ENCODE measurements at places on chromosomes 5 and 9.
A peak's percentile ranks its signal among the peaks of the same experiment; 100 is the strongest.

DNA sequence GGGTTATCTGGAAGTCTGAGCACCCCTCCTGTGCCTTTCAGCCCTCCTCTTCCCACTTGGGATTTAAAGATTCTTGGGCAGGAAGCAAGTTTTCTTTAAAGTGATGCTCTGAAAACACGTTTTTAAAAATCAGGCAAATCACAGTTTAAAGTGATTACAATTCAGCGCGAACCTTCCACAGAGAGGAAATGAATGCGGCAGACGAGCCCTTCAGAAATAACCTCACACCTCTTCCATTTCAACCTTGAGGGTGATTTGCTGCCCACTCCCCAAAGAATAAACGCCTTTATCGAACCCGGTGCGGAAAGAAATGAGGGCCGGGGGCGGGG lies 2.3 kb upstream of the EFNA5 start:
- DNase-seq, result no peak

DNA sequence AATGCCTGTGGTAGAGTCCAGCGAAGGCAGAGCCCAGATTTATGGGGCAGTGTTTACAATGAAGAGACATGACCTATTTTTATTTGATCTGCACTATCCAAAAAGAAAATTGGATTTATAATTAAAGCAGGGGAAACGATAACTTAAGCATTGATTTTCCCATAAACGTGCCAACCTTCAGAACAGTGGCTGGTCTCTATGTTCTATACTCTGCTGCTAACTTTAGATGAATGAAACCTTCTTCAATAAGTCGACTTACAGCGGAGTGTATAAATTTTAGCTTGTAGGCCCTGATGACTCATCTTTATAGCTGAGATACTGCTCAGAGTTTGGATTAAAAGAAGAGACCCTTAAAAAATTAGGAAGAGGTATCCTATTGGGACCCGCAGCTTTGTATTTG lies 452.6 kb downstream of the TLR4 start:
- DNase-seq, result no peak

GRCh38 chr5:154129921-154130320 lies 60.6 kb upstream of the GALNT10 start:
- no peak for DNase-seq

DNA sequence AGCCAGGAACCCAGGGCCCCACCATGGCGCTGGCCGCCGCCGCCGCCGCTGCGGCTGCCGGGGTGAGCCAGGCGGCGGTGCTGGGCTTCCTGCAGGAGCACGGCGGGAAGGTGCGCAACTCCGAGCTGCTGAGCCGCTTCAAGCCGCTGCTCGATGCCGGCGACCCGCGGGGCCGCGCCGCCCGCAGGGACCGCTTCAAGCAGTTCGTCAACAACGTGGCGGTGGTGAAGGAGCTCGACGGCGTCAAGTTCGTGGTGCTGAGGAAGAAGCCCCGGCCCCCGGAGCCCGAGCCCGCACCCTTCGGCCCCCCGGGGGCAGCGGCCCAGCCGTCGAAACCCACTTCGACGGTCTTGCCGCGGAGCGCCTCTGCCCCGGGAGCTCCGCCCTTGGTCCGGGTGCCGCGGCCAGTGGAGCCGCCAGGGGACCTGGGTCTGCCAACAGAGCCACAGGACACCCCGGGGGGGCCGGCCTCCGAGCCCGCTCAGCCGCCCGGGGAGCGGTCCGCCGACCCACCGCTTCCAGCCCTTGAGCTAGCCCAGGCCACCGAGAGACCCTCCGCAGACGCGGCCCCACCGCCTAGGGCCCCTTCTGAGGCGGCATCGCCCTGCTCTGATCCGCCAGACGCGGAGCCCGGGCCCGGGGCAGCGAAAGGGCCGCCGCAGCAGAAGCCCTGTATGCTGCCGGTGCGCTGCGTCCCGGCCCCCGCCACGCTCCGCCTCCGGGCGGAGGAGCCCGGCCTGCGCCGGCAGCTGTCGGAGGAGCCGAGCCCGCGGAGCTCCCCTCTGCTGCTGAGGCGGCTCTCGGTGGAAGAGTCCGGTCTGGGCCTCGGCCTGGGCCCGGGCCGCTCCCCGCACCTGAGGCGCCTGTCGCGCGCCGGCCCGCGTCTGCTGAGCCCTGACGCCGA lies 749 bp downstream of the SOWAHA start:
- peak; percentile 83 for DNase-seq

- no peak for DNase-seq
Observed at GRCh38 chr5:19880458-19880857, 107.5 kb downstream of the CDH18 start.

DNA sequence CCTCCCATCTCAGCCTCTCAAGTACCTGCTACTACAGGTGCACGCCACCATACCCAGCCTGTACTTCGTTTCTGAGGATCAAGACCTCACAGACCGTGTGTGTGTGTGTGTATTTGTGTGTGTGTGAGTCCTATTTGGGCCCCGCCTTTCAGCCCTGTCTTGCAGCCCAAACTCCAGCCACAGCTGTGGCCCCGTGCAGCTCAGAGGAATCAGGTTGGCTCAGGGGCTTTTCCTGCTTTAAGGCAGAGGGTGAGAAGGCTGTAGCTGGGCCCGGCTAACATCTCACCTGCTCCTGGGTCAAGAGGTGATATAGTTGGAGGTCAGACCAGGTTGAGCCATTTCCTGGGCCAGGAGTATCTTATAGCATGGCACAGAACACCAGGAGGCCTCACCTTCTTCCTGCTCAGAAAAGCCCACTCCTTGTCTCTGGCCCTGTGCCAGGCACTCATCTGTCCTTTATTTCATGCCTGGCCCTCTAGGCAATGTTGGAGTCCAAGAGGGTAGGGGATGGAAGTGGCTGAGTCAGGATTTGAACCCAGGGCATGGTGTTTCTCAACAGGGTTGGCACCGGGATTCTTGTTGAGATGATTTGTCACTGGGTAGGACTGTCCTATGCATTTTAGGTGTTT lies 1.6 kb upstream of the PHYKPL start:
- no peak for DNase-seq

DNA sequence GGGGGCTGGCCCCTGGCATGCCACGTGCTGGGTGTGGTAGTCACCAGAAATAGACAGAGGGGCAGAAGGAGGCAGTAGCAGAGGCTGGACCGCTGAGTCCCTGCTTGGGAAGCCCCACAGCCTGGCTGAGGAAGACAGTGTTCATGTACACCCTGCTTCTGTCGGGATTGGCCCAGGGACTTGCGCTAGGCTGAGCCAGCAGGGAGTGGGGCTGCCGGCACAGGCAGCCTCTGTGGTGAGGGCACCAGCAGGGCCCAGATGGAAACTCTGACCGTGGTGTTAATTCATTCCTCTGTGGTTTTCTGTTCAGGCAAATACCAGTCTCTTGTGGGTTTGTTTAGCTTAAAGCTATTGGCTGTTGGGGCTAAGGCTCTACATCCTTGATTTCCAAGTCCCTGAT lies 108.6 kb upstream of the RAD23B start:
- DNase-seq, result no peak

DNA sequence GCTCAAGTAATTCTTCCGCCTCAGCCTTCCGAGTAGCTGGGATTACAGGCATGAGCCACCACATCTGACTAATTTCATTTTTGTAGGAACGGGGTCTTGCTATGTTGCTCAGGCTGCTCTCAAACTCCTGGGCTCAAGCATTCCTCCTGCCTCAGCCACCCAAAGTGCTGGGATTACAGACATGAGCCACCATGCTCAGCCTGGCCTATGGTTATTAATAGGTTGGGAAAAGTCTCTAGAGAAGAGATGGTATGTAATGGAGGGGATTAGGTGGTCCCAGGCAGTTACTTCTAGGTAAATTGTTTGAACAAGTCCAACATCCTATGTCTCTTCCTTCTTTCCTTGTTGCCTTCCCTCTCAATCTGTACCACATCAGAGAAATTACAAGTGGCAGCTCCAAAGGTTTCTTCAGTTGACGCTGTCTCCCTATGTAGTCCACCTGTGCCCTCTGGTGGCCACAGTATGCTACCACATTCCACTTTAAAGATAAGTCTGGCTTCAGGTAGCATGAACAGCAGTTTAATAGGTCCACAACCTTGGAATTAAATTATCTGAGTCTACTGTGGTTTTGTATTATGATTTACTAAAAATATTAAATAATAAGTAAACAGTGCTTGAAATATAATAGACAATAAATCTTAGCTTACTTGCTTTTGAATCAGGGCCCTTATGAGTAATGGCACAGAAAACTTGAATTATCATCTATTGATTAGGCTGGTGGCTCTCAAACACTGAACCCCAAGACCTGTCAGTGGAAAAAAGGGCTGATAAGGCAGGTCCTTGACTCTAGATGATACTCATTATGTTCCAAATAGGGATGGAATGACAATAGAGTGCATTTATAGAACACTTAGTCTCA lies 9.7 kb downstream of the TIGD6 start:
- peak; percentile 89 for DNase-seq

DNA sequence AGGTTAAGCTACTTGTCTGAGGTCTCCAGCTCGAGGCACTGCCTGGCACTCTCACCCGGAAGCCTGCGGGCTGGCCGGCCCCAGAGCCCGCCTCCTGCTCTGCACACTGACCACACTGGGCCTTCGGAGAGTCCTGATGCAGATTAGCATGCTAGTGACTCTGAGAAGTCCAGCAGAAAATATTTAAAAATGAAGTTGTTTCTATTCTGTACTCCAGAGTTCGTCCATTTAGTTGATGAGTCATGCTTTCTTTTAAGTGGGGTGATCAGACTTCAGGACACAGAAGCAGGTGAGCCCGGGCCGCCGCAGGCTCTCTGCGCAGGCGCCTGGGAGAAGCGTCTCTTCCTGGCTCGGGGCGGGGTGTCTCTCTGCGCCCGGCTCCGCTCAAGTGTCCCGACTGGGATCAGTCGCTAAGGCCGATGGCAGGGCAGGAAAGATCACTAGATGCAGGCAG lies 32.5 kb downstream of the FAM240B start:
- DNase-seq, result peak; percentile 86

DNA sequence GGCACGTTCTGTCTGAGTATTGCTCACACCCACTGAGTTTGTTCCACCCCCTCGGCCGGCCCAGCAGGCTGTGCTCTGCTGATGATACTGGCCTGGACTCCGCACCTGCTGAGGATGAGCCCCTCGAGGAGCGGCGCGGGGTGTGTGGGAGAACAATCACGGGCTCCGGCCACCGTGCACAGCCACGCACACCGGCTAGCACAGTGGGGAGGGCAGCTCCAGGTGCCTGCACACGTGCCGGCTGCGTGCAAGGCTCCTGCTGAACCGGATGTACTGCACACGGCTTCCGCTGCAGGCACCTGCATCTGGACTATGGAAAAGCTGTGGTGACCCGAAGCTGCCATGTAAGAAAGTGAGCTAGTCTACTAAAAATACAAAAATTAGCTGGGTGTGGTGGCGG lies 485.2 kb upstream of the CDH9 start:
- no peak for DNase-seq

- DNase-seq, result no peak
Observed at GRCh38 chr9:134370638-134371037, 44.4 kb downstream of the RXRA start.

DNA sequence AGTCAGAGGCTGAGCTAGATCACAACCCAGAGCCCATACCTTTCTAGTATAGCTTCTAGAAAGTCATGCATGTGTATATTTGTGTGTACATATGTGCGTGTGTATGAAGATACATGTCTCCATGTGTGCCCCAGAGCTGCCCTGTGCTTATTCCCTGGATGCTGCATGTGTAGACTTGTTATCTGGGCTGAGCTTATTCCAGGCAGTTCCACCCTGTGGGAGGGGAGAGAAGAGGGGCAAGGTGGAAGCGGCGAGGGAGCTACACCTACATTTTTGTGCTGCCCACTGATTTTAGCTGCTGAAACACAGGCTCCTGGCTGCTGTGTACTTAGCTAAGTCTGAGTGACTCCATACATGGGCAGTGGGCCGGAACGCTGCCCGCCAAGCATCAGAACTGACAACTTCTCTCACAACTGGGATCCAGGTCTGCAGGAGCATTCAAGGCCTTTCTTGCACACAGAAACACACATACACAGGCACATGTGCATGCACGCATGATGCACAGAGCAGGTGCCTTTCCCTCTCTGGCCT lies 38.0 kb upstream of the XPA start:
- DNase-seq, result no peak

- no peak for DNase-seq
Observed at GRCh38 chr5:67361932-67362729, 165.5 kb upstream of the CD180 start.

- DNase-seq, result no peak
Observed at GRCh38 chr9:78811622-78812276, 514.8 kb downstream of the PSAT1 start.

GRCh38 chr5:138082033-138082432 lies 1.8 kb upstream of the WNT8A start:
- peak; percentile 79 for DNase-seq

GRCh38 chr5:112929336-112930081 lies 7.5 kb upstream of the REEP5 start:
- DNase-seq, result no peak

- DNase-seq, result no peak
Observed at GRCh38 chr5:26719803-26720202, 318.6 kb downstream of the CDH9 start.

GRCh38 chr9:38134611-38135237 lies 65.7 kb upstream of the SHB start:
- no peak for DNase-seq

GRCh38 chr9:130780865-130781504 lies 54.1 kb upstream of the ABL1 start:
- no peak for DNase-seq

GRCh38 chr9:93649610-93650261 lies 73.4 kb downstream of the PHF2 start:
- DNase-seq, result no peak

DNA sequence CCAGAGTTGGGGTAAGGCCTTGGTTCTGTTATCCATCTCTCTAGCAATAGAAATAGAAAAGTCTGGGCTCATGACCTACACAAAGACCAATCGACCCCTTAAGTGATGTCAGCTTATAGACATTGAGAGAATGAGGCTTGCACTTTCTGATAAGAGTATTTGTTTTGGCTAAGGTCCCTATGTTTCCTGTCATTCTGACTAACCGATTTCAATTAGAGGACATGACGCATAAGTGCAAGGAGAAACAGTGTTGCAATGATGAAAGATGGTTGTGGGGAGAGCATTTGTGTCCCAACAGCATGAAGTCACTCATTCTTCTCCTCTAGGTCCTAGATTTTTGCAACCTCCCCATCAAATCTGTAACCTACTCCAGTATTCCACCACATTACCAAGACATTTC lies 255.1 kb downstream of the MAT2B start:
- DNase-seq, result no peak

- no peak for DNase-seq
Observed at GRCh38 chr5:140011297-140011802, 31.7 kb downstream of the NRG2 start.

GRCh38 chr5:9512457-9512856 lies 33.4 kb downstream of the SEMA5A start:
- no peak for DNase-seq
